ENCODE measurements at places on chromosomes 1 and 21. TPM values are rescaled to one million over a fixed set of nuclear protein-coding genes. Genes with fewer than 3 reads are reported as not detected.

DNA sequence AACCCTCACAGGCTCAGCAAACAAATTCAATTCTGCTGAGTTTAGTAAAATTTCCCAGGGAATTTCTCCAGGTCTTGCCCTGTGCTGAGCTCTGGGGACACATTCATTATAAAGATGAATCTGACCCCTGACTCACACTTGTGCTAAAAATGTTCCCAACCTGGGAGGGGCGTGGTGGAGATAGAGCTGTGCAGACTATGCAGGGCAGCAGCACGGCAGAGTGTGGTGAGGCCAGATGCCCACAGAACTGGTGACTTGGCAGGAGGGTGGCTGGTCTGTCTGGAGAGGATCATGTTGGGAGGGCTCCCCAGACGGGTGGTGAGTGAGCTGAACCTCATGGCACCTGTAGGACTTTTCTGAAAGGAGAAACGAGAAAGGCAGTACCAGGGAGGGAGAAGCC lies 31.6 kb downstream of the FAAH start:
- no peak for DNase-seq

DNA sequence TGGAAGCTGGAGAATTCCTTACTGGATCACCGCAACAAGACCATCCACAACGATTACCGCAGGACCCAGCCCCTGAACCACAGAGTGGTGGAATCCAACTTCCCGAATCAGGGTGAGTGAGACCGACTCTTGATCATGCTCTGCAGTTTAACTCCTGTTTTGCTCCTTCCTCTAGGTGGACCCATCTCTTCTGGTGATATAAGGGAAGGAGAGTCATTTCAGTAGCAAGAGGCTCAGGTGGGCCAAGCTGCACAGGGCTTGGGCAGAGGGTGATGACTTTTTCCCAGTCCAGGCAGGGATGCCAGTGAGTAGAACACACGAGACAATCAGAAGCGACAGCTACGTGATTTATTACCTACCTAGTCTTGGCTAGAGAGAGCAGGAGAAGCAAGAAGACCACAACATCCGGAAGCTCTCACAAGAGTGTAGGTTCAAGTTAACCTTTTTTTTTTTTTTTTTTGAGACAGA lies 25.2 kb downstream of the CA6 start:
- DNase-seq, result no peak

DNA sequence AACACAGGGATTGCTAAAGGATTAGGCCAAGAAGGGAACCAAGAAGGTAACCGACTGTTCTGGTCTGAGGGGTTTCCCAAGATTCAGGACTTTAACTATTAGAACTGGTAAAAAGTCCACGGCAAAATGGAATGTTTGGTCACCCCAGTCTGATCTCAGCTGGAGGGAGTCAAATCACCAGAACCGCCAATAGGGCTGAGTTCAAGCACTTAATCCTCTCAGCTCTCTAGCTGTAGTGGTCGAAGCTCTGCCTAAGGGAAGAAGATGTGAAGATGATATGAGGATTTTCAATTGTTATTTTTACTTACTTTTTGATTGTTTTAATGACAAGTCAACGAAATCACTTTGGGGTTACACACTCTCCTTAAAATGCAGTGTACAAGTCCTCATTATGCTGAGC lies 29.1 kb downstream of the F5 start:
- no peak for DNase-seq

GRCh38 chr1:226492426-226493137 lies 56.0 kb upstream of the STUM start:
- no peak for DNase-seq

GRCh38 chr1:1118011-1118875 lies 2.4 kb upstream of the C1orf159 start:
- no peak for DNase-seq

DNA sequence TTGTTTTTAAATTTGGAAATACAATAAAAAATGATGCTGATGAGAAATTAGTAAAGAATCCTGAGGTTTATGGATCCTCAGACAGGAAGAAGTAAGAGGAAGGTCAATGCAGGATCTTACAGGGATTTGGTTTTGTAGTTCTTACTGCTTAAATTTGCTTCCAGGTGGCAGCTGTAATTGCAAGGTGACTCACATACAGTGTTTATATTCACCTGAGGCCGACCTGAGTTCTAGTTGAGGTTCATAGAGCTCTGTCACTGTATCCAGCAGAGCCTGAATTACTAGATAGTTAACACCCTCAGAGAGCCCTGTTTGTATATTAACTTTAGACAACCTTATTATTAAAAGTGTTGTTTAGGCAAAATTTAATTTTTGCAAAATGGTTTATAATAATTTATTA lies 1.4 kb upstream of the WDR26 start:
- DNase-seq, result no peak

The CYP4A22 gene
- total RNA-seq, result not detected

The NOS1AP gene
- total RNA-seq, result 0.66 TPM

Measured in SJCRH30 (cell line).